ENCODE measurements at places on chromosomes 4 and X.

DNA sequence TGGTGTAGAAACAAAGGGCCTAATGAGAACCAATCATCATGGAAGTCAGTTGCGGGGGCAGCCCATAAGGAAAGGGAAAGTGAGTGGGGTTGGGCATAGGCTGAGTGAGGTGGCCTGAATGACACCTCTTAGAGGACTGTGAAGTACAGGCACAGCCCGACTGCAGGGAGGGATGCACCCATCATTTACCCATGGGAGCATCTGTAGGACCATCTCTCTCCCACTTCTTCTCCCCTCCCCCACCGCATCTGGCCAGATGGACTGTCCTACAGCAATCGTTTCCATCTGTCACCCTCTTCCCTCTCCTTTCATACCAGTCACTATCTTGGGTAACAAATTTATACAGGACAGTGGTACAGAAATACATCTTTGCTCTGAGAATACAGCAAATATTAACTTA is 4.2 kb downstream of the STBD1 start:
- no peak for DNase-seq

- DNase-seq = no peak
These were observed 23.9 kb upstream of the GPR34 start for GRCh38 chrX:41664908-41665307.

DNA sequence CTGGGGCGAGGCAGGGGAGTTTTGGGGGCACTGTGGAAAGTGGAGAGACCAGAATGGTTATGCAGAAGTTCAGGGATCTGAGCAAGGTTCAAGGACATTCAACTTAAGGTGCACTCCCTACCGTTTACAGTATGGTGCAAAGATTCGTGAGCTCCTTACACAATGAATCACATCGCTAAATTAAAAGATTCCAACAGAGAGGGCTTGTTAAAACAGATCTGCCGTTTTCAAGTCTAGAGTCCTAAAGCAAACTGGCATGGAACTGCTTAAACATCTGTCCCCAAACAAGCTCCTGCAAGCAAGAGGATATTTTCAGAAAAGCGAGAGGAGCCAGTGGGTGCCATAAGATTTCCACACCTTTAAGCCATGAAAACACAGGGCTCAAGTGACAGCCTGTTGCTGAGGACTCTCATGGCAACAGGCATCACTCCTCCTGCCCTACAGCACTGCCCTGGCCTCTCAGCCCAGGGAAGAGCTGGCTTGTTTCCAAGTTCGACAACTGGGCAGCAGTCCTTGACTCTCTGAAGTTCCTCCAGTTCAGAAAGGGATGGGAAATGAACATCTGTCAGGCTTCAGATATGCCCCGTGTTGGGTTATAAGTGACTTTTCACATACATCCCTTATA is 10.0 kb downstream of the FAM184B start:
- DNase-seq = no peak

- DNase-seq = no peak
These were observed 15.8 kb downstream of the HMX1 start for GRCh38 chr4:8855818-8856245.

DNA sequence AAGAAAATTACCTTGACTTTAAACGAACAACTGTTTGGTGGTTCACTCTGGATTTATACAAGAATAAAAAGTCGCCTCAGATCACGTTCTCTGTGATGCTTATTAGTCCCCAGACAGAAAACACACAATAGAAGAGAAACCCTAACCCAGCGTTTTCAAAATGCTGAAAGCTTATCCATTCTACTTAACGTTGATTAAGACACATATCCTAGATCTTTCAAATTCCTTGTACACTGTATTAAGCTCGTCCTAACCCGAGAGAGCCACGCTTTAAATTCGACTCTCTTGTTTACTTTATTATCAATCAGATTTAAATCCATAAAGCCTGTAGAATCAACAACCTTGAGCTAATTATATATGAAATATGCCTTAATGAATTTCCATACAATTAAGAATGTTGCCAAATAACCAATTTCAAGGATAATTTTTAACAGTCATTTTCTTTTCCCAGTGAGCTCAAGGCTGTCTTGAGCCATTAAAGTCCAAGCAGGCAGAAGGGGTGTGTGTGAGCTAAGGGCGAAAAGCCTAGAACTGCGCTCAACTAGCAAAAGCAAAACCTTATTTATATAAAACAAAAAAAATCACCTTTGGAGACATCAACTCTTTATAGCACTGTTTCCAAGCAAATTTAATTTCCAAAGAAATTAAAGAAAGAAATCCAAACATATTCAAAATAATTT is 981 bp upstream of the PITX2 start:
- DNase-seq = no peak

DNA sequence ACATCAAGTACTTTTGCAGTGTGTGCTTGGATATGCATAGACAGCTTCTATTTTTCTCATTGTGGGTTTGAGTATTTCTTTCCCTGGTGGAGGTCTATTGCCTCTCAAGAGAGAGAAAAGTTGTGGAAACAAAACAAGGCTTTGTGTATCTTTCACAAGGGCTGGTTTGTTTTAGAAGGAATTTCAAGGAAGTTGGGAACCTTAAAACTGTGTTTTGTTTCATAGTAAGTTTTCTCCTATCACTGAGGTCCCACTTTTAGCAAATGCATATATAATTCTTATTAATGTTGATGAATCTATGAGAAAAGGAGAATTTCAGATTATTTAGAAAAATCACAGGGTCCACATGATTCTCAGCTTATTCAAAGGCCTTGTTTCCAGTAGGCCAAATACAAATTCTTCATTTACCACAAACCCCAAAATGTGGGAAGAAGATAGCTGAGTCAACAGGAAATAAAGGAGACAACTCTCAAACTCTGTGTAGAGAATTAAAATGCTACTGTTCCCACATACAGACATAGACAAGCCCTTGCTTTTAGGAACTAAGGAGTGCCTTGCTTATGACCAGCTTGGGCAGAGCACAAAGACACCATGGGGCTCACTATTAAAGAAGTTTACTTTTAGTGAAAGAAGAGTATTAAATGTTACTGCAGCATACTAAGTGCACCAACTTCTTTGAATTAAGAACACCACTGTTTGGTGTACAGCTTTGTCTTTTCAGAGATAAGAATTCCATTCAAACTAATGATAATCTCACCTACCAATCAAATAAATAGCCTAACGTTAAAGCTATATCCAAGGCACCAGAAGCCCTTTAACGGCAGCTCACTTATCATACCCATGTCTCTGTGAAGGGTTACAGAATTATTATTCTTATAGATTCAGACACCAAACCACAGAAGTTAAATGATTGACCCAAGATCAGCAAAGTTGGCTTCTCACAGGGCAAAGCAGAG is 177.4 kb upstream of the LEF1 start:
- DNase-seq = no peak

- no peak for DNase-seq
These were observed 87.6 kb upstream of the SLC4A4 start for GRCh38 chr4:71251261-71251660.
